ENCODE measurements at places on chromosomes 4 and X. TPM values are rescaled to one million over a fixed set of nuclear protein-coding genes. Genes with fewer than 3 reads are reported as not detected.

CXCL8 gene
- 25.8 TPM for total RNA-seq

GLUD2 gene
- 2.9 TPM for total RNA-seq

HELT gene
- total RNA-seq = not detected

USP17L29 gene
- not detected for total RNA-seq
